ENCODE measurements at places on chromosomes 11 and 22.

DNA sequence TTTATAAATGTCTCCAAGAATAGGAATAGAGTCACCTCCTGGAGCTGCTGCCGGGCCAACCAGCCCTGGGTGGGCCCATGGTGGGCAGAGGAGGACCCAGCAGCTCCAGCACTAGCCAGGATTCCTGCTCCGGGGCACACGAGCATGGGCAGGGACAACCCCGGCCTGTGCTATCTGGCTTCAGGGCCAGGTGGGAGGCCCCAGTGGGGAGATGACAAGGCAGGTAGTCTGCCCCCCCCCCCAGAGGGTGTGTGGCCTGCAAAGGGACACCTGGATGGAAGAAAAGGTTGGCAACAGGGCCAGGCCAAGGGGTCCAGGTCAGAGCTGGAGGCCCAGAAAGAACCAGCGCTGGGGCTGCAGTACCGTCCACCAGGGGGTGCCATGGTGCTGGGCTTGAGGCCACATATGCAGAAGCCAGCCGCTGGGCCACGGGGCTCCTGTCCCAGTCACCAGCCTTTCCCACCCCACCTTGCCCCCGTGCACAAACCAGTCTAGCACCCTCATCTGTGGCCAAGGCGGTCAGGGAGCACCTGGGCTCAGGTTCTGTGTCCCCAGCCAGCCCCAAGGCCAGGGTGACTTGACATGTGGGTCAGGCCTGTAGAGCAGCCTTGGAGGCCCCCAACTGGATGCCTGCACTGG, 3.4 kb downstream of the TSPAN32 start:
- DNase-seq, result peak; percentile 91

GRCh38 chr11:123286761-123287160, 91.7 kb upstream of the CLMP start:
- no peak for DNase-seq

- no peak for DNase-seq
Measured at GRCh38 chr11:92473736-92474135, 249.1 kb downstream of the FAT3 start.

DNA sequence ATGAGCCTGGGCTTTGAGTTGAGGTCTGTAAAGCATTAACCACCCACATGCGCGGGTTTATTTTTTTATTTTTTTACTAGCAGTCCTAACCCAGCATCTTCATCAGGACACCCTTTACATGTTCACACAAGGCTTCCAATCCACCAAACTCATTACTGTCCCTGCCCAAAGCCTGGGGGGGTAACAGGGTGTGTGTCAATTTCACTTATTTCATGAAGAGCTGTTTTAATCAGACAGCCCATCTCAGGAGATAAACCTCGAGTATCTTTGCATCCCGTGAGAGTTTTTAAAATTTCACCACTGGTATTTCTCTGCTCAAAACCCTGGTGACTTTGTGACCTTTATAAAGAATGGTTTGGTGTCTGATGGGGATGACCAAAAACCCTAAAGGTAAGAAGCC, 45.6 kb downstream of the ANO1 start:
- DNase-seq, result no peak

DNA sequence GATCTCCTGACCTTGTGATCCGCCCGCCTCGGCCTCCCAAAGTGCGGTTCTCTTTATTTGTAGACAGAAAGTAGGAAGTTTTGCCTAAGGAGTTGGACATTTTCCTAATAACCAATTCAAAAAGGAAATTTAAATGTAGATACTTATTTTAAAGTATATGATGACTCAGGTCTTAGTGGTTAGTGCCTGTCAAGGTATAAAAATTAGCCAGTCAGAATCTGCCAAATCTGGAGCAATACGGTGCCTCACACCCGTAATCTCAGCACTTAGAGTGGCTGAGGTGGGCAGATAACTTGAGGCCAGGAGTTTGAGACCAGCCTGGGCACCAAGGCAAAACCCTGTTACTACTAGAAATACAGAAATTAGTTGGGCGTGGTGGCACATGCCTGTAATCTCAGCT, 86.7 kb upstream of the RASSF10 start:
- no peak for DNase-seq

GRCh38 chr11:78830277-78830819, 255.7 kb upstream of the NARS2 start:
- DNase-seq, result no peak

DNA sequence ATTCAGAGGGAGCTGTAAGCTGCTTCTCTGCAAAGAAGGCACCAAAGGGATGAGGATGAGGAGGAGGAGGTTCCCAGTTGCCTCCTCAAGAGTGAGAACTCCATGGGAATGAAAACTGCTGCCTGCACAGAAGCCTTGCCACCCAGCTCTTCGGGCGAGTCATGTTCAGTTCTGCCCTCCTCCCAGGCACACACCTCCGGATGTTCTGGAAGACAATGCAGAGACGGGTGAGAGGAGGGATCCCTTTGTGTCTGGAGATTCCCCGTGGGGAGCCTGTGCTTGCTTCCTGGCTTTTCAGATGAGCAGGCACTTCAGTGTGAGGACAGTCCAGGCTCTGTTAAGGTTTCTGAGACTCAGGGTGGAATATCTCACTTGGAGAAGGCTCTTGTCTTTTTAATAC, 295.6 kb downstream of the DDX10 start:
- DNase-seq, result no peak

DNA sequence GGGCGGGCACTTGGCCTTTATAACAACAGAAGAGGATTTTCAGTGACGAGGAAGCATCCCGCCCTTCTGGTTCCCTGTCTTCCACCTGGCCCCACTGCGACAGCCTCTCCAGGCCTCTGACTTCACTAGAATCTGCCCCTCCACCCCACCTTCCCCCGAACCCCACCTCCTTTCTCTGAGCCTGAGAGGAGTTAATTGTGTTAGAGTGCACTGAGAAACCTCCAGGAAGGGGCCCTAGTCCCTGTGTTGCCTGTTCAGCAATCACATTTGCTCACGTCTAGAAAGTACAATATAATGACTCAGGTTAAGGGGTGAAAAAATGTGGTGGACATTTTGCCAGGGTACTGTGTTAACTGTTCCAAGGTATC, 38.8 kb downstream of the PTPRJ start:
- peak; percentile 58 for DNase-seq

DNA sequence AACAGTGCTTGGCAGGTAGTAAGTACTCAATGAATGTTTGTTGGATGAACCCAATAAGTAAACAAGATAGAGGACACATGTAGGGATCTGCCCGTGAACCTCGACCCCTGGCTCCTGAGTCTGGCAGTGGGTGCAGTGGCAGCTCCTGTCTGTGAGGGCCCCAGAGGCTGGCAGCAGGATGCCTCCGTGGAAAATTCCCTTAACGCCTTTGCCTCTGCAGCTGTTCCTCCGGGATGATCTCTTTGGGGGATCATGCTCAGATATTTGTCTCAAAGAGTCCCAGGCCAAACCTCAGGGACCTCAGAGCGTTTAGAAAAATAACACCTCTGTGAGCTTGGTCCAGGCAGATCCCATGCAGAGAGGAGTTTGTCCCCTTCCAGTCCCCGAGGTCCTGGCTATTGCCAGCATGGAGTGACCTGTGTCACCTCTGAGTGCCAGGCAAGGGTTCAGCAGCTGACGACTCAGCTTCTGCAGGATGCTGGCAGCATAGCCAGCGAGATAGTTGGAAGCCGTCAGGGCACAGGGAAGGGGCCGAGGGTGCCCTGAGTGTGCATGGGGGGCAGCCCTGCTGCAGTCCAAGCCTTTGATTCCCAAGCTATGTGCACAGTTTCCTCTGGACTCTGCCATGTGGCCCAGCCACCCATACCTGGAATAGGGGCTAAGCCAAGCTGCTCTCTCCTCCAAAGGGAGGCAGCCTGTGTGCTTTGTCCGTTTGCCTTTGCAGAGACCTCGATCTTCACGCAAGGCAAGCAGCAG, 613 bp upstream of the MCHR1 start:
- DNase-seq, result no peak

DNA sequence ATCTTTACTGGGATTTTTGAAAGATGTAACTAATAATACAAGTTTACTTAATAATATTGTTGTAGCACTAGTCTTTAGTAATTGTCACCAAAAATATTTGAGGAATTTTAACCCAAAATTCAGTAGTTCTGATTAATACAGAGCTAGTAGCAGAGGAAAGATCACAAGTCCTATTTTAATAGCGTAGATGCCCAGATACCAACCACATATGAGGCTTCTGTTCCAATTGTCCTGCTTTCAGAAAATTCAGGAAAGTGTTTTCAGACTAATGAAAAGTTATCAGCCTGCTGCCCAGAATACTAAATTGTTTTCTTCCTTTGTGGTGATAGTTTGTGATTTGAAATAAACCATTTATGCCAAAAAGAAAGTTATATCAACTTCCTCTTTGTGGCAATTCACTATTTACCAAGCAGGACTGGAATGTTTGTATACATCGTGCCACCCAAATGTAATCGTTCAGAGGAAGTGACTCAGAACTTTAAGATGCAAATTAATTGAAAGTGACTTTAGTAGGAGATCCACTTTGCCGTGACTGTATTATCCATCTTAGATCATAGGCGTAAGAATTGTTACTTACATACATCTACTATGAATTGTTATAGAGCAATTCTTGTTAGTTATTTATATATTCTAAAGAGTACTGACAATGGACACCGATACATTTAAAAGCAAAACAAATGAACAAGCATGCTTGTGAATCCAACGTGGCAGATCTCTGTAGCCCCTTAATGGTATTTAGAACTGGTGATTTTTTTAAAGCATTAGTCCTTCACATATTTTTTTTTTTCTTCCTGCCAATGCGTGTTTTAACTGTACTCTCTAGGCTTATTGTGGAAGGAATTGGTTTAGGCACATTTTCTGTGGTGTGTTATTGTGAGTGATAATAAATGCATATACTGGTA, 231.0 kb downstream of the DDX10 start:
- no peak for DNase-seq

DNA sequence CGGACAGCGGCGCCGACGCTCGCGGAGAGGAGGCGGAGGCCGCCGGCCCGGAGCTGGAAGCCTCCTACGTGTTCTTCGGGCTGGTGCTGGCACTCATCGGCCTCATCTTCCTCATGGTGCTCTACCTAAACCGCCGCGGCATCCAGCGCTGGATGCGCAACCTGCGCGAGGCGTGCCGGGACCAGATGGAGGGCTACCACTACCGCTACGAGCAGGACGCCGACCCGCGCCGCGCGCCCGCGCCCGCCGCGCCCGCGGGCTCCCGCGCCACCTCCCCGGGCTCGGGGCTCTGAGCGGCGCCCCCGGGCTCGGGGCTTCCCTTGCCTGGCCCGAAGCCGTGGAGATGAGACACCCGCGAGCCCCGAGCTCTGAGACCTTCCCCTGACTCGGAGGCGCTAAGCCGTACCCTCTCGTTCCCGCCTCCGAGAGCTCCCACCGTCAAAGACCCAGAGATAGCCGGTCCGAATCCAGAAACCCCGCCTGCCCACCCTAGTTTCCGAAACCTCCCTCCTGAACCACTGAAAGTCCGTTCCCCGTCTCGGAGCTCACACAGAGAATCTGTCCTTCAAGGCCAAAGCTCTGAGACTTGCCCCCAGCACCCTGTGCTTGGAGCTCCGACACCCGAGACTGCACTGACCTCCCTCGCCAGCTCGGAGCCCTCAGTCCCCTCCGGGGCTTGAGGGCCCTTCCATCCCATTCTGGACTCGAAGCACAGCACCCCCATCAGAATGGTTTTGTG, 1.5 kb downstream of the TPBGL start:
- peak; percentile 39 for DNase-seq

- peak; percentile 41 for DNase-seq
Measured at GRCh38 chr11:119691020-119691666, 37.9 kb downstream of the NECTIN1 start.

GRCh38 chr22:32826537-32826936, 25.0 kb downstream of the TIMP3 start:
- DNase-seq, result no peak

- peak; percentile 94 for DNase-seq
Measured at GRCh38 chr11:62841361-62842170, 2.2 kb upstream of the WDR74 start.

GRCh38 chr22:36009085-36009484, 19.5 kb downstream of the RBFOX2 start:
- no peak for DNase-seq

DNA sequence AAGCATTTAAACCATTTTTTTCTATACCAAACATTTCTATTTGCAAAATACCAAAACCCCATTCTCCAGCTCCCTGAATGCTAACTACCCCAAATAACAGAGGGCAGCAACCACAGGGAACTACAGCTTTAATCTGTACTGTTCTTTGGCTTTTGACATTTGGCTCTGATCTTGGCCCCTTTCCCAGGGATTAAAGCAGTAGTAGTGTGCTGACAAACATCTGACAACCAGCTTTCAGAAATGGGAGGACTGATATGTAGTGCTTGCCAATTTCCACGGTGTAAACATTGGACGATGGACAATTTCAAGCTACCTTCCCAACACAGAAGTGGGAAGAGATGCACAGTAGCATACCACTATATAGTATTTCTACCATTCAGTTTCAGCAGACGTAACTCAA, 88.4 kb upstream of the TEAD1 start:
- DNase-seq, result no peak

GRCh38 chr11:108226036-108226435, 3.2 kb downstream of the ATM start:
- no peak for DNase-seq

DNA sequence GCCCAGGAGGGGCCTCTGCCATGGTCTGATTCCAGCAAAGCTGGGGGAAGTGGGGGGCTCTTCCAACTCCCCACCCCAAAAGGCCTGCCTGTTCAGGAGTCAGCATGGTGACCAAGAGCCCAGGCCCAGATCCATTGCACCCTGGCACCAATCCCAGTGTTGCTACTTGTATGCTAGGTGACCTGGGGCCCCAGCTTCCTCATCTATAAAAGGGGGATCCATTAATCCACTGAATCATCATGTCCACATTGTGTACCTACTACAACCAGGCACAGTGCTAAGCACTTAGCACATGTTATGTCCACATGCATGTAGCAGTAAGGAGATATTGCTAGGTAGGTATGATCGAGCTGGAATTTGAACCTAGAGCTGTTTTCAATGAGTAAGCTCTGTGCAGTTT, 2.0 kb downstream of the SYT12 start:
- no peak for DNase-seq

DNA sequence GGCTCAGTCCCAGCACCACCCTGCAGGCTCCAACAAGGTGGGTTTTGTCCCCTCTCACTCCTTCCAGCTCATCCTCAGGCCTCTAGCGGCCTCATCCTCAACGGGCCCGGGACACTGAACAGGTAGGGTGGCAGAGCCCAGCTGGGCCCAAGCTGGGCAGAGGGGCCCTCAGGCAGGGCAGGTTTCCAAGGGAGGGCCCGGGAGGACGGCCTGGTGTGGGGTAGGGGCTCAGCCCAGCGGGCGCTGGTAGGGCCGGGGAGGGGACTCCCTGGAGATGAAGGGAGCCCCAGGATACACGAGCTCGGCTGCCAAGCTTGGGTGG, 2.5 kb upstream of the IFITM10 start:
- DNase-seq, result no peak

DNA sequence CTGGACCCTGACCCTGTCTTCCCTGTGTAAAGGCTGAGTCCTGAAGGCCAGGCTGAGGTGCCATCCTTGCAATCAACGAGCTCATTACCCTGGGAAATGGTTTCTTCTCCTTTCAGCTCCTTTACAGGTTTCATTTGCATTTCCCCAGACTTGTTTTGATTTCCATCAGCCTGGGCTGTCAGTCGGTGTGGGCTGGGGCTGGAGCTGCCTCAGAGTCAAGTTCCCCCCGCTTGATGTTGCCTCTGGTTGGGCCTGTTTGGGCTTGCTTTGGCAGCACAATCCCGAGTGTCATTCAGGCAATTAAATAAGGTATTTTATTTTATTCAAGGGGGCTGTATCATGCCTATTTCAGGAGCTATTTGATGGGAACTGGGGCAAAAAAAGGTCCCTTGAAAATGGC, 424.9 kb downstream of the INSC start:
- DNase-seq, result no peak

GRCh38 chr11:60175860-60176275, 7.0 kb downstream of the MS4A6A start:
- no peak for DNase-seq

- DNase-seq, result no peak
Measured at GRCh38 chr11:46363455-46364005, 16.3 kb downstream of the DGKZ start.

GRCh38 chr11:132022733-132023478, 652.5 kb downstream of the NTM start:
- DNase-seq, result no peak
